ENCODE measurements at places on chromosomes 2 and 18.
A peak's percentile ranks its signal among the peaks of the same experiment; 100 is the strongest.

DNA sequence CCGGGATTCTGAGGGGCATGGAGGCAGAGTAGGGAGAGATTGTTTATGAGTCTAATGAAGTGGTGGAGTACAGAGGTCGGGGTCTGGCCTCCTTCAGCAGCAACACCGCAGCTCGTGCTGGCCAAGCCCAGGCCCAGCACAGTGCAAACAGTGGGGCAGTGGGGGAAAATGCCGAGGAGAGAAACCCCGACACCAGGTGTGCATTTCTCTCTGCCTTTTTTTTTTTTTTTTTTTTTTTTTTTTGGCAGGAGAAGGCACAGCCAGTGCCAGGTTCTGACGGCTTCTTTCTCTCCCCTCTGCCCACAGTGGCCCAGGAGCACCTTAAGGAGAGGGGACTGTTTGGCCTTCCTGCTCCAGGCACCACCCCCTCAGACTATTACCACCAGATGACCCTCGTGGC, 219.3 kb downstream of the GLI2 start:
- DNase-seq, result no peak

DNA sequence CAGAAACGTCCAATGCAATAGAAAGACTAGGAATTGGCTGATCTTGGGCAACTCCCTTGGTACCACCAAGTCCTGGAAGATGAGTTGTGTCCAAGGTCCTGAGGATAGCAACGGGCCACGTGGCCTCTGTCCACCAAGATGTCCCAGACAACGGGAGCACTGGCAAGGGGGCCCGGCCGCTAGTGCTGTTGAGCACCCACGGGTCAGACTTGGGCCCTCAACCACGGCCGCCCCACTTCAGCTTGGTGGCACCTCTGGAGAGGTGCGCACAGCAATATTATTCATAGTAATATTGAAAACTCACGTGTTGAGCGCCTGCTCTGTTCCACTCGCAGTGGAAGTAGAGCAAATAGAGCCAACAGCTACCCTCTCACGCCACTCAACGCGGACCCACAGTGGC, 19.0 kb downstream of the PASK start:
- DNase-seq, result no peak

DNA sequence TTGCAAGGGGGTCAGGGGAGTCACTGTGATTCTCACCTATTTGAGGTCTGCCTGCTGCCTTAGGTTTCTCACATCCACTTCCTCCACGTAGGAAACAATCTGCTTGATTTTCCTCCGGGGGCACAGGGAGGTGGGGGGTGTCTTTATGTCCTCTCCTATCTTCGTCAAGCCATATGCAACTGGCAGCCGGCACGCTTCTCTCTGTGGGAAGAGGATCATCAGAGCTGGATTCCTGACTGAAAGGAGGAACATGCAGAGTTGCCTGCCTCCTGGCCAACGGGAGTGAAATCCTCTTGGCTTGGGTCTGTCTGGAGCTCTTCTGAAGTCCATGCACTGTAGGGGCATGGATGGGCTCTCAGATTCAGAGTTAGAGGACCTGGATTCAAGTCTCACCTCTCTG, 43.1 kb upstream of the ACVR1 start:
- no peak for DNase-seq

DNA sequence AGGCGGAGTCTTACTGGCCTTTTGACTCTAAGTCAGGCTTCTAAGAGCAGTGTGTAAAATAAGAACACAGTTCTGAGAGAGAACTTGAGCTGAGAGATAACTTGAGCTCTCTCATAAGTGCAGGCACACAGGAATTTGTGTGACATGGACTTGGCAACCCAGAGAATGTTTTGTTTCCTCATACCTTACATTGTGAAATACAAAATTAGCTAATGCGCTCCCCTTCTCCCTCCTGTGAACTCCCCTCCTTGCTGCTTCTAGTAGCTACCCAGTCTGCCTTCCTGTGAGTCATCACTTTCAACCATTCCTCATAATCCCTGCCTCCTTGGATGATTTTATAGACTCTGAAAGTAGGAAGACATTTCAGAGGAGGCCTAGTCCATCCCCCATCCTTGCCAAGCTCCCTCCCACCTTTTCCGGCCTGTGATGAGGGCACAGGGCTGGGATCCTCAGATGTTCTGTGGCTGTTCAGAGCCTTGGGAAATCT, 22.6 kb downstream of the FER1L5 start:
- peak; percentile 99 for DNase-seq

- DNase-seq, result no peak
These were observed 93.4 kb upstream of the FN1 start for GRCh38 chr2:215529271-215529670.

- DNase-seq, result no peak
These were observed 591.6 kb downstream of the ERBB4 start for GRCh38 chr2:211946960-211947359.

- no peak for DNase-seq
These were observed 68.7 kb upstream of the MGAT4A start for GRCh38 chr2:98799375-98800329.

DNA sequence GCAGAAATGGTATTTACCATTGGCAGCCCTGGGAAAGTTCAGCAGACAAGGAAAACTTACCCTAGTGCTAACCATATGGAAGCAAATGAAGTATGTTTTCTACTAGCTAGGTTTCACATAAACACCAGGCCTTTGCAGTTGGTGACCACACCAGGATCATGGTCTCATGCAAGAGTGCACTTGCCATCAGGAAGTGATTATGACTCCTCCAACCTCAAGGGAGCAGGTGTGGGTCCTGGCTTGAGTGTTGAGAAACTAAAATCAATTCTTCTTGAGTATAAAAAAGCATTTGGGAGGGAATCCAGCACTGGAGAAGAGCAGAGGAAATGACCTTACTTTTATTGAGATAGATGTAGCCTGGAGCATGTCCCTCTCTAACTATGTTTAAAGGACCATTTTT, 56.8 kb upstream of the SPAG16 start:
- DNase-seq, result no peak

- no peak for DNase-seq
These were observed 32.9 kb downstream of the PTPRM start for GRCh38 chr18:7600036-7600435.

GRCh38 chr2:33215299-33215698, 261.1 kb upstream of the RASGRP3 start:
- peak; percentile 85 for DNase-seq

DNA sequence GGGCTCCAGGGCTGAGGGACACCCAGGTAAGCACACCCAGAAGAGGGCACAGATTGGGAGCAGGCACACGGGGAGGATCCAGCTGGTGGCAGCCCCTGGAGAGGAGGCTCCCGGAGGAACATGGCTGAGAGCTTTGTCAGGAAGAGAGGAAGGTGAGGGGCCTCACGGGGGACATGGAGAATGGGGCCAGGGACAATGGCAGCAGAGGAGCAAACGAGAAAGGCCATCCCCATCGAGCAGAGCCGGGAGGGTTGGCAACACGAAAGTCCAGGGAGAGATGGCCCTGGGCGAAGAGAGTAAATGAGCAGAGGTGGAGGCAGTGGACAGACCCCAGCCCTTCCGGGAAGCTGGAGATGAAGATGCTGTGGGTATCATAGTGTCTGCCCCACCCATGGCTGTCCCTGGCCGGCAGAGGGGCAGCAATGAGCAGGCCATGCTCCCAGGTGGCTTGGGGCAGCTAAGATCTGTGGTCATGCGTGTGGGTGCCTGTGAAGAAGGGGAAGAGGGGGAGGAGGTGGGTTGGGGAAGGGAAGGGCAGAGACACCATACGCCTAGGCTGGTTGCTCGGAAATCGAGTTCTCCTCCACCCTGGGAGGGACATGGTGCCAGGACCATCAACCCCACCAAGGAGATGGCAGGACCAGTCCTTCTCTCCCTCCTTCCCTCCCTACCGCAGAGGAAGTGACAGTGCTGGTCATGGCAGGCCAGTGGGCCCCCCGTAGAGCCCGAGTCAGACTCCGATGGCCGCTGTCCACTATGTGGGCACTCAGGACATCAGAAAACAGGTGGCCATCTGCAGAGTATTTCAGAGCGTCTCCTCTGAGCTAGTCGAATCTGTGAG, 191.7 kb downstream of the NDUFA10 start:
- no peak for DNase-seq

DNA sequence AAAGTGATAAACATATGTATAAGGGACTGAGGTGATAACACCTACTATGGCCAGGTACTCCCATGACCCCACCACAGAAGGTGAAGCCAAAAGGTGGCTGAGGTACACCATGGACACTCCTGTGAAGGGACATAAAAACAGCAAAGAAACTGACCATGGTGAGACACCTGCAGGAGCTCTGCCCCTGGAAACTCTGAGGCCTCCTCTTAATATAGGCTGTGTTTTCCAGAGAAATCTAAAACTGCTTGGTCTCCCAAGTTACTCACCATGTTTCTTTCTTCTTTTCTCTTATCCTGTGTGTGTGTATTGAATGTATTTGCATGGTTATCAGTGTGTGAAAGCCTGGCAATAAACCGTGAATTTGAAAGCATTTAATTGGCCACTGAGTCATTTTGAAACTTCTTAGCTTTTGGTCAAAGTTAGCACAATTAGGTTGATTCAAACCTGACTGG, 739.3 kb upstream of the GCFC2 start:
- DNase-seq, result no peak

DNA sequence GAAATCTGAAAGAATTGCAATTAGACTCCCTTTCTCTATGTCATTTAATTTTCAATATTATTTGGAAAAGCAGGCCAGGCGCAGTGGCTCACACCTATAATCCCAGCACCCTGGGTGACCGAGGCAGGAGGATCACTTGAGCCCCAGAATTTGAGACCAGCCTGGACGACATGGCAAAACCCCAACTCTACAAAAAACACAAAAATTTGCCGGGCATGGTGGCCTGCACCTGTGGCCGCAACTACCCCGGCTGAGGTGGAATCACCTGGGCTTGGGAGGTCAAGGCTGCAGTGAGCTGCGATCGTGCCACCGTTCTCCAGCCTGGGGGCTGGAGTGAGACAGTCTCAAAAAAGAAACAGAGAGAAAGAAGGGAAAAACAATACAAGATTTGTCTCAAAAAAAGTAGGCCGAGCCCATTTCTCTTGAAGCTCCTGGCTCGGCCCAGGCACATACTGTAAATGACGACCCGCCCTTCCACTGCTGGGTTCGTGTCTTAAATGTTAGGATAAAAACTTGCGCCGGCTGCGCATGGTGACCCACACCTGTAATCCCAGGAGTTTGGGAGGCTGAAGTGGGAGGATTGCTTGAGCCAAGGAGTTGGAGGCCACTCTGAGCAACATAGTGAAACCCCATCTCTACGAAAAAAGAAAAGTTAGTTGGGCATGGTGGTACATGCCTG, 31.1 kb upstream of the GPC1 start:
- DNase-seq, result no peak

DNA sequence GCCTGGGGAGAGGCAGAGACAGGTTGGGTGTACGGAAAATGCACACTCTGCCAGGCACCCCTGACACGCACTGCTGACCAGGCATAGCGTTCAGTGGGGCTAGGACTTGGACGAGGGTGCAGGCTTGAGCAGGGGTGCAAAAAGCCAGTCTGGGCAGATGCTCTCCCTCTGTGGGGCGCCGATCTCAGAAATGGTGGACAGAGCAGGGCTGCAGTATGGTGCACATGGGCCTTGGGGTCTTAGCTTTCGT, 1.0 kb upstream of the ARHGEF4 start:
- no peak for DNase-seq

GRCh38 chr18:54089749-54090459, 134.6 kb downstream of the MBD2 start:
- no peak for DNase-seq

GRCh38 chr2:101187131-101187530, 35.9 kb upstream of the TBC1D8 start:
- no peak for DNase-seq

DNA sequence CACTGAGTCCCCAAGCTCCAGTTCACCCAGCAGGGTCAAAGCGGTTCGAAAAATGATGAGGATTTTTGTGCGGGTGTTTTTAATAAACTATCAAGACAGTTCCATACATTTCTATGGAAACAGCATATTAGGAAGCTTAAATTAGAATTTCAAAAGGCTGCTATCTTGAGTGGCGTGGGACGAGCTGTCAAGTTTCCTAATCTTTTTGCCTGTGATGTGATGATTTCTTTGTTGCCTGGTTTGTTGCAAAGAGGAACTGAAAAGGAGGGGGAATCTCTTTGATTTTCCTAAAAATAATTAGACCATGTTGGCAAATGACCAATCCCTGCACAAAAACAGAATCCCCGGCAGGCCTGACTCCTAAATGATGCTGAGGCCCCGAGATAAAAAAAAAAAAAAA, 66.1 kb upstream of the ATG16L1 start:
- DNase-seq, result no peak

DNA sequence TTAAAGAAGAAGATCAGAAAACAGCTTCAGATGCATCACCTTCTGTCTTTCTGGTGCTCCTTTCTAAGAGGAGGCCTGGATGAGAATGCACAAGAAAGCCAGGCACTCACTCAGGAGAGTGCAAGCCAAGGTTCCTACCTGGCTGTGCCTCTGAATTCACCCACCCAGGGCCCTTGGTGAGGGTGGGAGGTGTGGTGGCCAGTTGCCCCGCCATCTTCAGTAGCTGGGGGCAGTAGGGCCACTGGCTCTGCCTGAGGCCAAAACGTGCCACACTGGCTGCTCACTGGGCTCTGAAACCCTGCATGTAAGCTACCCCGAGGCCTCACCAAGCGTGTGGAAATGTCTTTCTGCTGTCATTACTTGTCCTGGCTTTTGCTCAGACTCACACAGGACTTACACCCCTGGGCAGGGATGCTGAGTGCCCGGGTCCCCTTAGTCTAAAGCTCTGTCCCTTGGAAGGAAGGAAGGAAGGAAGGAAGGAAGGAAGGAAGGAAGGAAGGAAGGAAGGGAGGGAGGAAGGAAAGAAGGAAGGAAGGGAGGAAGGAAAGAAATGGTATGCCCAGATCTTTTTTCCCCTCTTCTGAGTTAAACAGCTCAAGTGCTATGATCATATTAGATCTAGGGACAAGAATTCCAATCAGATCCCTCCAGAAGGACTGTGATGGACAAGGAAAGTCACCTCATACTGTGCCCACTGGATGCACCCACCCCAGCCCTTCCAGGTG, 8.5 kb upstream of the LBH start:
- no peak for DNase-seq

GRCh38 chr2:187916799-187917198, 362.6 kb upstream of the TFPI start:
- DNase-seq, result no peak

DNA sequence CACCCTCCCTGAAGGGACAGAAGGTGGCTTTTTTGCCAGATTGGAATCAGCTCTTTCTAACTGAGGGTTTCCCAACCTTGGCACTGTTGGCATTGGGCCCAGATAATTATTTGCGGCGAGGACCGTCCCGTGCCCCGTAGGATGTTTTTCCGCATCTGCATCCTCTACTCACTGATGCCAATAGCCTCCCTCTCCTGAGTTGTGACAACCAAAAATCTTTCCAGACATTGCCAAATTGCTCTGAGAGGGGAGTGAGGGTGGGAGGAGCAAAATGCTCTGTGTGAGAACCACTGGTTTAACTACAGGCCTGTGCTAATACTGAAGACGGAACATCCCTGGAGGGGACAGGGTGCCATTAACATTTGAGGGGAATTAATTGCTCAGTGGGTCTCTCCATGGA, 33.6 kb upstream of the GLI2 start:
- no peak for DNase-seq

- DNase-seq, result no peak
These were observed 11.6 kb downstream of the ATG16L1 start for GRCh38 chr2:233263045-233263570.

DNA sequence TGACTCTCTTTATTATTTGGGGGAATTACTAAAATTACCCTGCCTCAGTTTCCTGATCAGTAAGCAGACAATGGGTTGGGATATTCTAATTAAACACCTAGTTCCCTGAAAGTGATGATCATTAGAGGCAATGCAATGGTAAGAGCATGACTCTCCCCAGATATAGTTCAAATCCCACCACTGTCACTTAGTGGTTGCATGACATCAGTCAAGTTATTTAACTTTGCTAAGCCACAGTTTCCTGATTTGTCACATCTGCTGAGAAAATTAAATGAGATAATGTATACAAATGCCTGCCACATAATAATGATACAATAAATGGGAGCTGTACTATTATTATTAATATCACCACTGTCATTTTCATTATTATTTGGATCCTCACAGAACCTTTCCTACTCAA, 29.9 kb downstream of the ZEB2 start:
- DNase-seq, result no peak

Measured in non-pigmented ciliary epithelial cell (primary cell).